A549 treated with RU486 at 1 μM for 4 hours (cell line): ENCODE measurements at places on chromosomes 7 and 10. TPM values are rescaled to one million over a fixed set of nuclear protein-coding genes. Genes with fewer than 3 reads are reported as not detected.

The CALHM3 gene
- total RNA-seq = 0.35 to 0.53 TPM (median 0.41 TPM) in 5 replicates

The CYP2C19 gene
- not detected in 5 replicates for total RNA-seq

The DNMBP gene
- total RNA-seq = 26.5 to 40.9 TPM (median 34.6 TPM) in 5 replicates

The PDZD7 gene
- total RNA-seq = 0.61 to 1.1 TPM (median 0.63 TPM) in 5 replicates

The HHEX gene
- total RNA-seq = 12.5 to 16.8 TPM (median 15.9 TPM) in 5 replicates

The TUBB8 gene
- total RNA-seq = 0.18 TPM in 1 of 5 replicates, not detected in the others

The GIMAP4 gene
- not detected in 5 replicates for total RNA-seq

The VIPR2 gene
- not detected in 5 replicates for total RNA-seq

The AKR1C4 gene
- total RNA-seq = 0.10 to 0.41 TPM (median 0.30 TPM) in 5 replicates

The CLEC5A gene
- not detected in 5 replicates for total RNA-seq

The EGFR gene
- 73.4 to 128 TPM (median 117 TPM) in 5 replicates for total RNA-seq

The KNDC1 gene
- 0.77 to 2.4 TPM (median 0.94 TPM) in 5 replicates for total RNA-seq

The SLC18A2 gene
- not detected in 5 replicates for total RNA-seq

The COL13A1 gene
- total RNA-seq = 0.23 to 0.35 TPM (median 0.29 TPM) in 5 replicates

The KIAA1217 gene
- 2.3 to 2.8 TPM (median 2.6 TPM) in 5 replicates for total RNA-seq

The PRLHR gene
- not detected in 5 replicates for total RNA-seq

The TMEM176A gene
- not detected in 5 replicates for total RNA-seq

The FBXO24 gene
- total RNA-seq = 0.21 to 0.27 TPM (median 0.27 TPM) in 3 of 5 replicates, not detected in the others

The TMEM196 gene
- not detected in 5 replicates for total RNA-seq

The CREB5 gene
- total RNA-seq = 3.9 to 5.6 TPM (median 5.1 TPM) in 5 replicates

The MPP7 gene
- 0.06 to 0.23 TPM (median 0.10 TPM) in 3 of 5 replicates, not detected in the others for total RNA-seq

The SFTPA2 gene
- total RNA-seq = not detected in 5 replicates

The IDI2 gene
- 0.09 TPM in 1 of 5 replicates, not detected in the others for total RNA-seq

The MMP21 gene
- total RNA-seq = 0.05 TPM in 1 of 5 replicates, not detected in the others

The SPDYE1 gene
- total RNA-seq = not detected in 5 replicates

The ELOVL3 gene
- 0.10 to 0.27 TPM (median 0.25 TPM) in 5 replicates for total RNA-seq

The ZNF853 gene
- 1.8 to 2.9 TPM (median 2.3 TPM) in 5 replicates for total RNA-seq

The GPR158 gene
- 0.02 to 0.08 TPM (median 0.06 TPM) in 5 replicates for total RNA-seq

The SCART1 gene
- total RNA-seq = 0.06 to 0.27 TPM (median 0.22 TPM) in 5 replicates

The KCND2 gene
- not detected in 5 replicates for total RNA-seq

The ASB13 gene
- total RNA-seq = 18.3 to 26.5 TPM (median 21.9 TPM) in 5 replicates

The CHAT gene
- not detected in 5 replicates for total RNA-seq

The RABGEF1 gene
- 24.4 to 29.8 TPM (median 26.4 TPM) in 5 replicates for total RNA-seq

The TMEM236 gene
- total RNA-seq = 0.03 to 0.07 TPM (median 0.06 TPM) in 5 replicates

The TRIM74 gene
- total RNA-seq = 0.15 to 0.65 TPM (median 0.45 TPM) in 3 of 5 replicates, not detected in the others
